ENCODE measurements at places on chromosomes 4 and X.
A peak's percentile ranks its signal among the peaks of the same experiment; 100 is the strongest.

DNA sequence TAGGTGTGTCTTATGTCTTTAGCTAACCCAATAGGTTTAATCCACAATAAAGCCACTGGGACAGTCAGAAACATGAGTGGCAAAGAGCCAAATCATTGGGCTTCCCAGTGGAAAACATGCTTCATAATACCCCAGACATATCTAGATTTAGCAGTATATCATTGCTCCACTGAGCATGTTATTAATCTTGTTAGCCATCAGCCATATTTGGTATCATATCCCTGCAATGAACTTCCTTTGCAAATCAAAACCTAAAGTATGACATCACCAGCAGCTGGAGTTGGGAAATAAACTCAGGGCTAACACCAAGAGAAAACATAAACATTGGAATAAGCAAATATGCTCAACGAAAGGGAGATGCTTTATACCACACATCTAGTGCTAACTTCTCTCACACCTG lies 280.8 kb upstream of the NOCT start:
- peak; percentile 57 for DNase-seq

DNA sequence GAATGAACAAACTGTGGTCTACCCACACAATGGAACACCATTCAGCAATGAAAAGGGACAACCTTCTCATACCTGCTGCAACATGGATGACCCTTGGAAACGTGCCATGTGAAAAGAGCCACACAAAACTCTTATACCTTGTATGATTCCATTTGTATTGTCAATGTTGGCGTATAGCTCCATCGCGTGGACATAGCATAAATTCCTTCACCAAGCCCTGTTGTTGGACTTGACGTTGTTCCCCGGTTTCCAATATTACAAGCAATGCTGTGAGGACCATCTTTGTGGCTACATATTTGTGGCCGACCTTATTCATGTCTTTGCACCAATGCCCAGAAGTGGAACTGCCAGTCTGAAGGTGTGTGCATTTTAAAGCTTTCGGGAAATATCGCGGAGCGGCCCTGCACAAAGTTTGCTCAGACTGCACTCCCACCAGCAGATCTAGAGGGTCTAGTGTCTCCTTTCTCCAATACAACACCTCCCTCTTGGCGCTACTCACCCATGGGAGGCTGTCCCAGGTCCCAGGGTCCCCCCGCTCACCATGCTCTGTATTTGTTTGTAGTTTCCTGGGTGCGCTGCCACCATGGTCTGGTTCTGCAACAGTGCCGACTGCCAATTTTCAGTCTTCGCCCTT lies at the start of gene CLDN34:
Gene CLDN34, plus strand, starts transcription at position 584 of the 634 bp plus-strand sequence. Its CDS starts 0 bp downstream, at position 584.
- no peak for DNase-seq

GRCh38 chr4:100268789-100269188 lies 78.5 kb upstream of the DDIT4L start:
- DNase-seq = no peak

DNA sequence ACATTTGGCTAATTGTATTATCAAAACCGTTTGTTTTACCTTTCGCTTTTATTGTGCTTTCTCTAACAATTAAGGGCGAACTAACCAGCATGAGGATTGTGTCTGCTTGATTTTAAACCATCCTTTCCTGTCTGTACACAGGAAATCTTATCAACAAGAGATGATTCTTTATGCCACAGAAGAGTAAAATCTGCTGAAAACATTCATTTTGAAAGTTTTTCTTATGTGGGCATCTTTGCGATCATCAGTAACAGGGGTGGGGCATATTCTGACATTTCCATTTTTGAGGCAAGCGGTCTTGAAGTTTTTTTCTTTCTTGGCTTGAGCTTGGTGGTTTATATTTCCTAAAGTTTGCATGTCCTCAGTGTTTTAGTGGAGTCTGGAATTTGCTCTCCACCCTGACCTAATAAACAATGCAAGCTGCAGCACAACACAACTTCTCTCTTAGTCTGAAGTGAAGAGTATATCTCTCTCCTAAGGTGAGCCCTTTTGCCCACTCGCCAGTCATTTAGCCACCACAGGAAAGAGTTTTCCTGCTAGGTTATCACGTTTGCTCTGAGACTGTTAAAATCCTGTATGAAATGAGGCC lies 26.6 kb downstream of the NFKB1 start:
- DNase-seq = no peak

DNA sequence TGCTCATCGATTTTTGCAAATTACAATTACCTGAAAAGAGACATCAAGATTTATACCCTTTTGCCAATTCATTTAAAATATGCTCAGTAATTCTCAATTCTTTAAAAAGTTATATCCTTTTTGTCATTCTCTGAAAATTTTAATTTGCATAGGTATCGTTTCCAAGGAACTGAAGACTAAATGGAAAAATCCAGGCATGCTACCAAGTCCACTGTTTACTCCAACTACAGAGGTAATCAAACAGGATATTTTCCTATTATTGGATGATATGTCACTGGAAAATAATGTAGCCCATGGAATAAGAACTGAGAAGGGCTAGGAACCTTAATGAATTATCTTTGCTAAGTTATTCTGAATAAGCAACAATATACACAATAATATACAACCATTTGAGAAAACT lies 132.7 kb downstream of the THOC2 start:
- DNase-seq = no peak

GRCh38 chr4:81164623-81165416 lies 50.2 kb downstream of the PRKG2 start:
- DNase-seq = peak; percentile 51

GRCh38 chr4:128686032-128686465 lies 123.5 kb upstream of the JADE1 start:
- peak; percentile 13 for DNase-seq

- no peak for DNase-seq
These were observed 32.2 kb downstream of the PSAPL1 start for GRCh38 chr4:7402526-7402925.

- DNase-seq = no peak
These were observed 7.4 kb downstream of the DDX60L start for GRCh38 chr4:168472920-168473319.

GRCh38 chr4:4914059-4914820 lies 54.8 kb downstream of the MSX1 start:
- DNase-seq = peak; percentile 0

- DNase-seq = no peak
These were observed 22.8 kb downstream of the VMA21 start for GRCh38 chrX:151419782-151420181.
